ENCODE measurements at places on chromosomes 11 and 22.

- DNase-seq = no peak
Measured at GRCh38 chr11:33052231-33052630, 12.9 kb downstream of the TCP11L1 start.

DNA sequence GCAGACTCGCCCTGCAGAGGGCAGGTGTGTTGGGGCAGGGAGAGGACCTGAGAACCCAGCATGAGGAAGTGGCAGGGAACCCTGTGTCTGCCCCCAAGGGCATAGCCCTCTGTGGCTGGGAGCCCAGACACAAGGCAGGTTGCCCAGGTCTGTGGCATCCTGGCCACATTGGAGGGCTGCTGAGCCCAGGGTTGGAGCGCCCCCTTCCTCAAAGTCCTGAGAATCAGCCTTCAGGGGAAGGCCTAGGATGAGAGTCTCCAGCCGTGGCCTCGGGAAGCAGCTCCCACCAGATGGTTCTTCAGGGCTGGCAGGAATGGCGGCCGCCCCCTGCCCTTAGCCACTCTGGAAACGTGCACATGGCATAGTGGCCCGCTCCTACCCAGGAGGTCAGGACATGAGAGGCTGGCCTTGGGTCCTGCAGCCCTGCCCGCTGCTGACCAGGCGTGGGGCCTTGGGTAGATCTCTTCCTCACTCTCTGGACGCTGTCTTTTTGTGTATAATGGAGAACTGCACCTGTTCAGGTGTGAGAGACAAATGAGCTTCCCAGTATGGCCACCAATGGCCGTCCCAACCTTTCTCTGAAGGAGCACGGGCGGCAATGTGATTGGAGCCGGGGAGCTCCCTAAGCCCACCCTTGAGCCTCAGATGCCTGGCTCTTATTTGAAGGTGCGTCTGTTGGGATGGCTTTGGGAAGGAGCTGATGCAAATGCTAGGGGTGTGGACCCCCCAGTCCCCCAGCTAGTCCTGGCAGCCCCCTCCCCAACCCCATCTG lies 4.6 kb upstream of the CDC42BPG start:
- DNase-seq = no peak

- DNase-seq = no peak
Measured at GRCh38 chr11:67392183-67392715, 463 bp downstream of the RAD9A start.

DNA sequence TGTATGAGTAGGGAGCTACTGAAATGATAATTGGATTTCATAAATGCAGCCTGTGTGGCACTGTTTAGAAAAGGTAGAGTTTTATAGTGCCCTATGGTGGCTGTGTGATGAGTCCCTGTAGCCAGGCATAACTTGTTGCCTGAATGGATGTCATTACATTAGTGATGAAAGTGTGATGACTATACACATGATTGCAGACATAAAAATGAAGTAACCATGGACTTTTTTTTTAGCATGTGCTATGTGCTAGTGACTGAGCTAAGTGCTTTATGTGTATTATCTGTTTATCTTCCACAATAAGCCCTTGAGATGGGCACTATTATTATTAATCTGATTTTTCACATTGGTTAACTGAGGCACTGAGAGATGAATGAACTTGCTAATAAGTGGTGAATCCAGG lies 13.5 kb upstream of the GRAMD1B start:
- DNase-seq = no peak

Measured in activated CD4-positive, alpha-beta T cell treated with anti-CD3 and anti-CD28 coated beads for 48 hours (primary cell).